ENCODE measurements at places on chromosomes 5 and 9.

GRCh38 chr9:5949103-5949699 is 58.5 kb downstream of the MLANA start:
- no peak for DNase-seq

DNA sequence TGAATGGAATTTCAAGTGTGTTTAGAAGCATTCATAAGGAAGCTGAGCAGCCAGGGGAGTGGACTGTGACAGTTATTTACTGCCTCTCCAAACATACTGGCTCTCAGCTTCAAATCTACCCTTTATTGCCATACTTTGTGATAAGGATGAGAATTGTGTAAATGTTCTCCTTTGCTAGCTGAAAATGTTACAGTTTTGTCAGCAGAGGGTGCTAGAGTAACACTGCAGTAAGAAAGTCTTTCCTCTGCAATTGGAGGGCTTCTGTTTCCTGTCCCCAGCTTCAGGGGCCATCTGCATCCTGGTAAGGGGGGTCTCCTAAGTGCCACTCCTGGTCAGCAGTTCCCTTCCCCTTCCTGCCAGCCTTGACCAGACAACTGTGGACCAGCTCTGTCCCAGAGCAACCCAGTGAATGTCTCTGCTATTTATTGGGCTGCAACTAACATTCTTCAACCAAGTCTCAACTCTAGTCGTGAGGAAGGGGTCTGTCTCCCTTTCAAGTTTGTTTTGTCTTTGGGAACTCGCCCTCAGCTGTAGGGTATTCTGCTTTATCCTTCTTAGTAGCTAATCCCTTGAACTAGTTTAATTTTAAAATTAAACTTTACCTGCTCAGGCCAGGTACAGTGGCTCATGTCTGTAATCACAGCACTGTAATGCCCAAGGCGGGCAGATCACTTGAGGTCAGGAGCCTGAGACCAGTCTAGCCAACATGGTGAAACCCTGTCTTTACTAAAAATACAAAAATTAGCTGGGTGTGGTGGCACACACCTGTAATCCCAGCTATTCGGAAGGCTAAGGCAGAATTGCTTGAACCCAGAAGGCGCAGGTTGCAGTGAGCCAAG is 45.3 kb downstream of the RAPGEF6 start:
- DNase-seq: peak; percentile 30

- DNase-seq: no peak
Measured at GRCh38 chr5:22918511-22918910, 65.4 kb upstream of the CDH12 start.

DNA sequence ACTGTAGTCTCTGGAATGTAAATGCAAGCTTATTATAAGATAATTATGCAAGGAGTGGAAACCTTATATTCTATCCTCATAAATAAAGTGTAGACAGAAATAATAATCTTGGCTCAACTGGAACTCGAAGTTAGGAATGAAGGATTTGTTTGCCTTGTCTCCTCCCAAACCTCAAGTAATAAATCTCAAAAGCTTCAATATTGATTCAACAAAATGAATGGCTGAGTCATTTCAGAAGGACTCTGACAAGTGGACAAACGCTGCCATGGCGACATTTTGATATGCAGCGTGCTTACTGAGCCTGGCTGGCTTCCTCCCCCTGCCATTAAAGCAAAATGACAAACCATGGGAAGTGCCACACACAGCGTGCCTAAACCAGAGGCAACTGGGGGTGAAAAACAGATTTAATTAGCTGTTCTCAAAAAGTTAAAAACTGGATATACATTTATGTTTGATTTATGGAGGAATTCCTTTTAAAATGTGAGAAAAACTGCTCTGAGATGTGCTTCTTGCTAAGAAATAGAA is 10.5 kb upstream of the ADGRV1 start:
- no peak for DNase-seq

- DNase-seq: no peak
Measured at GRCh38 chr9:69273161-69273560, 51.9 kb upstream of the ENTREP1 start.

- DNase-seq: no peak
Measured at GRCh38 chr5:133531178-133531577, 81.2 kb downstream of the FSTL4 start.

DNA sequence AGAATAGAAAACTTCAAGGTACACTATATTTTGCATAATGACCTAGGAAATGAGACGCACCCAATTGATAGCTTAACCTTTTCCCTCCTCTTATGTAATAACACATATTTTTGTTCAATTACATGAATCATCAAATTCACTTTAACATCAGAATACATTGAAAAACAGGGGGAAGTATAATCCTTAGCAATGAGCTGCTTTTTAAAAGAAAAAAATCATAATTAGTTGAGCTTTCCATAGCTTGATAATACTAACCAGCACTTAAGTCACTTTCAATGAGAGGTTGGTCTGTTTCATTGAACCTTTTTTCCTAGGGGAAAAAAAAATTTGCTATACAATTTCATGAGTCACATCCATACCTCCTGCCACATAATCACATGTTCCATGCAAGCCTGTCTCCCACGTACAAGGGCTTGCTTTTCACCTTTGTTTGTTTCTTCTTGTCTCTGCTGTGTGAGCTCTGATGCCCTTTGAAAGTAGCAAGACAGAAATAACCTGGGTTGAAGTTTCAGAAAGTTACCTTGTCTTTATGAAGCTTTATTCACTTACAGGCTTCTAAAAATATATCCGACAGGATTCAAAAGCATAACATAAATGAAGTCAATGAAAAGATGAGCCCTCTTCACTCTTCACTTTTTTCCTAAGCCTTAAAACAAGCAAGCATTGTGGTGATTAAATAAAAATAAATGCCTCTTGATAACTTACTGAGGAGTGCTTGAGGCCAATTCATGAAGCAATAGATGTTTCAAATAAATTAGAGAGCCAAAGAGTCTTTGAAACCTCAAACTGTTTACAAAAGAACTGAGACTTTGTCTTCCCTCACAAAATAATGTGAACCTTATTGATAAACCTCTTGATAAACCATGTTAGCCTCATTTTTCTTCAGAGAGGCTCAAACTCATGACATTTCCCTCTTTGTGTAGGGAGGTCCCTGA is 108.5 kb downstream of the FEM1C start:
- no peak for DNase-seq

- DNase-seq: no peak
Measured at GRCh38 chr5:7393921-7394799, 1.8 kb upstream of the ADCY2 start.

GRCh38 chr9:23586906-23587305 is 239.1 kb downstream of the ELAVL2 start:
- DNase-seq: no peak

- no peak for DNase-seq
Measured at GRCh38 chr5:175226506-175226905, 217.5 kb downstream of the DRD1 start.

DNA sequence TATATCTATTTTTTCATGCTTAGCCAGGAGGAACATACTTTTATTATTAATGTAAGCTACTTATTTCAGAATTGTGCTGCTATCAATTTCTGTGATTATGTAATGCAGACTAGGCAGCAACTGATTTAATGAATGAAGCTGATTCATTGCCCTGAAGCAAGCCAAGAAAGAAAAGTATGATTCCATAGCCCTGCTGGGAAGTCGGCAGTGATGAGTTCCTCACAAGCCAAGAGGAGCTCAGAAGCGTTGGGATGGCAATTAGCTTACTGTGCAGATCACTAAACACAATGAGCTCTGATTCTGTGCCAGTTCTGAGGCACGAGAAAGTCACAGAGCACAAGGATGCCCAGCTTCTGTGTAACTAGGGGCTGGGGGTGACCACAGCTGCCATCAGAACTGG is 254.3 kb upstream of the KLF9 start:
- no peak for DNase-seq

- DNase-seq: peak; percentile 44
Measured at GRCh38 chr9:76394960-76395252, 680 bp upstream of the RFK start.

DNA sequence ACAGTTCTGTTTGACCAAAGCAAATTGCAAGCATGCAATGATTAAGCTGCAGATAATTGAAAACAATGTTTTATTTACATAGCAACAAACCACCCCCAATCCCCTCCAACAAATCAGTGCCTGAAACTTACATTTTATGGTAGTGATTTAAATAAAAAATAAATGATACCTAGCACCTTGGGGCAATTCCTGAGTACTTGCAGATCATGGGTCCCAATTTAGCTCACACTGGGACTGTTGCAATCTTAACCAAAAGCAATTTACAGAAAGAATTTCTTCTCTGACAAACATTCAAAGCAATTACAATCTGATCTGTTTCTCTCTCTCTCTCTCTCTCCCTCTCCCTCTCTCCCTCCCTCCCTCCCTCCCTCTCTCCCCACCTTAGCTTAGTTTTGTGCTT is 345.7 kb upstream of the PCSK5 start:
- no peak for DNase-seq

DNA sequence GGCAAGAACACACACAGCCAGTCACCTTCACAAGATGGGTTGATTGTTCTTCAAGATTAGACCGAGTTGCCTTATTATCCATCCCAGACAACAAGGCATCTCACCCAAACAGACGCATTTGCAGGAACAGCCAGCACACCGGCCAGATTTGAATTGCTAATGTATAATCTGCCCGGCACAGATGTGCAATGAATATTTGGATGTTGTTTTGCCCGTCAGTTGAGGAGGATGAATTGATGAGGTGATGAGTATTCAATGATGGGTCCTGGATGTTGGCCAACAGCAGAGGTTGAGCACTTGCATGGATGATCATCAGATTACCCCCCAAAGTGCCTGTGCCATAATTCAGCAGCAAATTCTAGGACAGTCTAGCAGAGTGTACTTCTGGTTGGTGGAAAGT is 20.1 kb downstream of the ALG2 start:
- DNase-seq: no peak

- no peak for DNase-seq
Measured at GRCh38 chr9:4875559-4875958, 82.8 kb downstream of the RCL1 start.

DNA sequence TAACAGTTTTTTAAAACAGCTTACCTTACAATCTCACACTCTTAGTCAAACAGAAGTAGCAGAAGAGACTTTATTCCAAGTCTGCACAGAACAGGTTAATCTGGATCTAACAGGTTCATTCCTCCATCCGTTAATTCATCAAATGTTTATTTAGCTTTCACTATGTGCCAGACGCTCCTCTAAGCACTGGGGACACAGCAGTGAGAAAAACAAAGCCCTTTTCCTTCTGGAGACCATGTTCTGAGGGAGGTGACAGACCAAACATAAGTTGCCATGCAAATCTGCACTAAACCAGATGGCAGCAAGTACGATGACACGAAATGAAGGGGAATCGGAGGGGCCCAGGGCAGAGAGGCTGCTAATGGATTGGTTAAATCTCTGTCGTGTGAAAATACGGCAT is 17.1 kb upstream of the GLIPR2 start:
- DNase-seq: no peak
